ENCODE measurements at places on chromosomes 11 and 22. TPM values are rescaled to one million over a fixed set of nuclear protein-coding genes. Genes with fewer than 3 reads are reported as not detected.

The NCAM1 gene
- total RNA-seq: 1.6 TPM

The BEST1 gene
- not detected for total RNA-seq

The MS4A15 gene
- not detected for total RNA-seq

The BIK gene
- total RNA-seq: 0.76 TPM

The C11orf21 gene
- not detected for total RNA-seq

The IMMP1L gene
- 9.8 TPM for total RNA-seq

The OR51B2 gene
- total RNA-seq: not detected

The GGTLC3 gene
- not detected for total RNA-seq

The ANKK1 gene
- under 0.01 TPM for total RNA-seq

The GP1BB gene
- 2.3 TPM for total RNA-seq

The OR51I2 gene
- not detected for total RNA-seq

The PAX6 gene
- not detected for total RNA-seq

The MS4A2 gene
- total RNA-seq: not detected

The MYRF gene
- total RNA-seq: 0.65 TPM

The KCNQ1 gene
- not detected for total RNA-seq

The SPON1 gene
- total RNA-seq: under 0.01 TPM

The CLDN25 gene
- not detected for total RNA-seq

The PHF21B gene
- not detected for total RNA-seq

The PAK1 gene
- 0.98 TPM for total RNA-seq

The B4GALNT4 gene
- 2.3 TPM for total RNA-seq

The CCDC116 gene
- total RNA-seq: 0.38 TPM

The FAM83F gene
- total RNA-seq: not detected

The CXCR5 gene
- total RNA-seq: not detected

The INS gene
- not detected for total RNA-seq

The ISX gene
- not detected for total RNA-seq

The MPPED2 gene
- 0.33 TPM for total RNA-seq

The CACNA1I gene
- total RNA-seq: not detected

The SHANK2 gene
- 0.19 TPM for total RNA-seq

The CCDC73 gene
- not detected for total RNA-seq

The JAML gene
- total RNA-seq: 0.65 TPM

The OR6T1 gene
- not detected for total RNA-seq

The C11orf87 gene
- total RNA-seq: not detected

The UBQLNL gene
- total RNA-seq: 0.10 TPM

The RIMBP3B gene
- total RNA-seq: not detected

The TRPM5 gene
- not detected for total RNA-seq

The TRIM66 gene
- total RNA-seq: 5.7 TPM

The SPECC1L gene
- total RNA-seq: 48.3 TPM

The PLAAT4 gene
- 0.96 TPM for total RNA-seq

All from vein endothelial cell (primary cell).